A172 (cell line): ENCODE measurements at places on chromosomes 16 and 17.

DNA sequence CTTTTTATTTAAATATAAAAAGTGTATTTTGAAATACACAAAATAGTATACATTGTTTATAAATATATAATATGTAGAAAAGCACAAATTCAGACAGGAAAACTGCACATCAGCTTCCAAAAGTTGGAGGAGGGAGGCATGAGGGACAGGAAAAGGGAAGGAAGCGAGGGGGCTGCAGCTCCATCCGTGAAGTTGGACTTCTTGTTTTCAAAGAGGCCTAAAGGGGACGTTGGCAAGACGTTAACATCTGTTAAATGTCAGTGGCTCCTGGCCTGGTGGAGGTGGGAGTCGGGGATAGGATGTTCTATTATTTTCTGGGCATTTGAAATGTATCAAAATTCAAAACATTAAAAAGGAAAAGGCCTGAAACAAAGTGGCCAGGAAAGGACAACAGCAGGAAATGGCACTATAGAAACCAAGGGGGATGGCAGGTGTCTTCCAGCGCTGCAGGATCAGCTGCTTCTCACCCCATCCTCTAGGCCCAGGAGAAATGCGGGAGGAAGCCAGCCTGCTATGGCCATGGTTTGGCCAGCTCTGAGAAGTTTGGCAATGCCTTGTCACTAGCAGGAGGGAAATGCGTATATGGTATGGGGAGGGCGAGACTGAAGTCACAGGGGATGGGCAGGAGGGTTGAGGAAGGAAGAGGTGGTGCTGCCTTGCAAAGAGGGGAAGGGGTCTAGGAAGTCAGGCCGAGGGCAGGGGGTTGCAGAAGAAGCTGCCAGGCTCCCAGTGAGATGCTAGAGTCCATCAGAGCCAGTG is 6.4 kb downstream of the CMTM2 start:
- DNase-seq: no peak

DNA sequence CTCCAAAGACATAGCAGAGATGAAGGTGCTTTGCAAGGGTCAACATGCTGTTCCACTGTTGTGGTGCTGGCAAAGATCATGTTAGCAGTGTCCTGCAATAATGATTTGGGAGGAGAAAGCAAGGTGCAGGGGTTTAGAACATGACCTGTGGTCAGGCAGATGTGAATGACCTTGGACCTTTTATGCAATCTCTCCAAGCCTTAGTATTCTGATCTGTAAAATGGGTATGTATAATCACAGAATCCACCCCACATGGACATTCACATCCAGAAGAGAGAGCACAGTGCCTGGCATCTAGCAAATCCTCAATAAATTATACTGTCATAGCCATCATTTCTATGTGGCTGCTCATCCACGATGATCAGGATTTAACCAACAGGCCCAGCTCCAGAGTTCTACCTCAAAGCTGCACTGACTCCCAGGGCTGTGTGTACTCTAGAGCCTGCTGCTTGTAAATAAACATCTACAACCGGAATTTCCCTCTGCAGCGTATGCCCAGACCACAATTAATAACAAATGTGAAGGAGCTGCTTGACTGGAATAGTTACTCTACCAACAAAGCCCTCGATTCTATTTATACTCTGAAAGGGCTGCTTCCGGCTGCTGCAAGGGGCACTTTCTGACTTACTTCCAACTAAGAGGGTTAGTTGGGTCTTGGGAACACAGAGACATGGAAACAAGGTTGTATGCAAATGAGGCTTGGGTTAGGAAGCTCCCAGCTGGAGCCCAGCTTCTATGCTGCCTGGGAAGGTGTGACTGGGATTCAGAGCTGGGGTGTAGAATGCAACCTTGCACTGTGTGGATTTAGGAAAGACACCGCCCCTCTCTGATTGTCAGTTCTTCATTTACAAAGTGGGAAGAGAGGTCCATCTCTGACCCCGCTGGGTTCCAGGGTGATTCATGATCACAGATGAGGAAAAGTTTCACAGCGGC is 265.2 kb downstream of the XYLT1 start:
- DNase-seq: no peak

- DNase-seq: peak; percentile 80
These were observed 1.2 kb downstream of the OR1F1 start for GRCh38 chr16:3188925-3189825.

- no peak for DNase-seq
These were observed 7.7 kb upstream of the MPRIP start for GRCh38 chr17:17034496-17035075.

GRCh38 chr17:80519091-80519781 is 25.4 kb upstream of the RPTOR start:
- no peak for DNase-seq

GRCh38 chr16:88988980-88989811 is 12.2 kb upstream of the CBFA2T3 start:
- no peak for DNase-seq

DNA sequence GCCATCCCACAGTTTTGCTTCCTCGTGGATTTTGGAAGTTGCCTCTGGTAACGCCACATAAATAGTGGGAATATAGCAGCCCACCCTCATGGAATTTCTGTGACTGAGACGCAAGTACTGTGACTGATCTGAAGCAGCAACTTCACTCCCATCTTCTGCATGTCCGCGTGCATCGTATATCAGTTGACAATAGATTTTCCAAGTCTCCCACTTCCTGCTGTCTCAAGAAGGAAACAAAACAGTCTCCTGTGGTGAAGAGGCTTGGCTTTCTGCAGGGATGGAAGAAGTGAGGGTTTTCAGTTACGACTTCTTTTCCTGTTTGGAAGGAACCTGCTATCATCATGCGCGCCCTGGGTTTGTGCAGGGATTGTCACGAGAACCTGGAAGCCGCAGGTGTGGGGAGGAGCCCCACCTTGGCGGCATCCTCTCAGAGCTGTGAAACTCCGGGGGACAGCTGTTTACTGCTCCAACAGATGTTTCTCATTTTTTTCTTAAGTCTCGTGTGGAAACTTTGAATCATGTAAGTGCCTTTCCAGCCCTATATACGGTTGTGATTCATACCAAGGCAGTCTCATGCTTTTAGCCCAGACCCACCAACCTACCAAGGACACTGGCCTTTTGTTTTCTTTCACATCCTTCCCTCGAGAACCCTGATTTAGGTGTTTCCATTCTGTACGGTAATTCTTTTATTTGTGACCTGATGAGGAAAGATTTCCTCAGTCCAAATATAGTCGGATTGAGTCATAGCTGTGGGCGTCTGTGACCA is 57.5 kb downstream of the WIPI1 start:
- peak; percentile 37 for DNase-seq

DNA sequence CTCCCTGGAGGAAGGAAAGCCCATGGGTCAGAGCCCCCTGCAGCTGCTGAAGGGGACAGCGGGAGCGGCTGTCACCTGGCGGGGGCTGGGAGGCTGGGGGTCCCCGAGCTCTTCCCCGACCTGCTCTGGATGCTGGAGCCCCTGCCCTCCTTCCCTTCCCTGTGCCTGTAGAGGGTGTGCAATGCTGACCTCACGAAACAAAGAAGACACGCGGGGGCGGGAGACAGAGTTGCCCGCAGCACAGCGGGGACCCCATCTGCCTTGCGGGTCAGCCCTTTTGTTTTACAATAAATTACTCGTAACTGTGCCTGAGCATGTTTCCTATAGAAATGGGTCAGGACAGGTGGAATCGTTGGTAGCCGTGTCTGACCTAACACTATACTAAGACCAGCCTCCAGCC is 6.3 kb downstream of the SECTM1 start:
- no peak for DNase-seq

- DNase-seq: no peak
These were observed 10.5 kb upstream of the HEATR6 start for GRCh38 chr17:60089096-60089806.

DNA sequence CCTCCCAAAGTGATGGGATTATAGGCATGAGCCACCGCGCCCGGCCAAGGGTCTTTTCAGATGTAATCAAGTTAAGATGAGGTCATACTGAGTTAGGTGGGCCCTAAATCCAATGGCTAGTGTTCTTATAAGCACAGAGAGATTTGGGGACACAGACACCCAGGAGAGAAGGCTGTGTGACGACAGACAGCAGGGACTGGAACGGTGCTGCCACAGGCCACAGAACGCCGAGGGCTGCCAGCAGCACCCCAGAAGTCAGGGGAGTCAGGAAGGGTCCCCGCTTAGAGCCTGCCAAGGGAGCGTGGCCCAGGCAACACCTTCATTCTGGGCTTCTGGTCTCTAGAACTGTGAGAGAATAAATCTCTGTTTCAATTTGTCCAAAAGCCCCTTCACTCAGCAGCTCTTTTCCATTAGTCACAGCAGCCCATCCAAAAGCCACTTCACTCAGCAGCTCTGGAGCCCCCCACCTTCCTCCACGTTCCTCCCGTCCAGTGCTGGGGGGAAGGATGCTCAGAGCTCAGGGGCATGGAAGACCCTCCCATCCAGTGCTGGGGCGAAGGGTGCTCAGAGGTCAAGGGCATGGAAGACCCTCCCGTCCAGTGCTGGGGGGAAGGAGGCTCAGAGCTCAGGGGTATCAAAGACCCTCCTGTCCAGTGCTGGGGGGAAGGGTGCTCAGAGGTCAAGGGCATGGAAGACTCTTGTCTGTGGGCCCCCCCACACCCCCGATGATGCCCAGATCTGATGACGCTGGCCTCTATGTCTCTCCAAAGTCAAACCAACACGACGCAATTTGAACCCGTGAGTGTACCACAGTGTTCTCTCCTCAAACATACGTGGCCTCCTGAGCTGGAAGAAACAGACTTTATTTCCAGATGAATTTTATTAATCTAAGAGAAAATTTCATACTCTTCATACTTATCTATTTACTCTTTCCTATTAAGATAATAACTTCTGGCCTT is 11.9 kb downstream of the RAB40B start:
- no peak for DNase-seq

- DNase-seq: no peak
These were observed 468.0 kb downstream of the HS3ST3B1 start for GRCh38 chr17:14768923-14769322.

- DNase-seq: no peak
These were observed 1.3 kb downstream of the LHX1 start for GRCh38 chr17:36938566-36939051.

GRCh38 chr16:89201439-89202377 is 1.4 kb upstream of the SLC22A31 start:
- DNase-seq: no peak

GRCh38 chr16:77374384-77374783 is 60.5 kb downstream of the ADAMTS18 start:
- DNase-seq: no peak

GRCh38 chr17:5354310-5354709 is 65.2 kb downstream of the NUP88 start:
- DNase-seq: no peak

DNA sequence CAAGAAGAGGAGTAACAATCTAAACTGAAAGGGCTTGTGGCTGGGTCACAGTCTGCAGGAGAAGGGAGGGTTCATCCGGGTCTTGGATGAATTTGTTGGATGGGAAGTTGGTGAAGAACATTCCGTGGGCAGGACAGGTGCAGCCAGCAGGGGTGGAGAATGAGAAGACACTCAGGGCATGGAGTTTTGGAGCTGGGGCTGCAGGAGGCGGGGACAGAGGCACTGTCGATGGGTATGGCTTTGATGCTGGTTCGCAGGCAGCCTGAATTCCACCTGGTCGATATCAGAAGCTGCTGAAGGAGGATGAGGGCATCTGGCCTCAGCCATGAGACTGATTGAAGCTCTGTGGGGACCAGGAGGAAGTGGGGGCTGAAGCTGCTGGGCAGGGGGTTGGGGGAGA is 36.1 kb upstream of the CBFA2T3 start:
- DNase-seq: no peak

GRCh38 chr16:11636172-11636721 is 32.0 kb upstream of the SNN start:
- no peak for DNase-seq

- no peak for DNase-seq
These were observed 6.2 kb upstream of the CHP2 start for GRCh38 chr16:23748630-23749029.
